ENCODE measurements at places on chromosomes 13 and 19.

- no peak for DNase-seq
Measured at GRCh38 chr19:14563989-14564651, 7.7 kb downstream of the NDUFB7 start.

GRCh38 chr19:47582320-47582909, 9.5 kb upstream of the ZNF541 start:
- DNase-seq: no peak

DNA sequence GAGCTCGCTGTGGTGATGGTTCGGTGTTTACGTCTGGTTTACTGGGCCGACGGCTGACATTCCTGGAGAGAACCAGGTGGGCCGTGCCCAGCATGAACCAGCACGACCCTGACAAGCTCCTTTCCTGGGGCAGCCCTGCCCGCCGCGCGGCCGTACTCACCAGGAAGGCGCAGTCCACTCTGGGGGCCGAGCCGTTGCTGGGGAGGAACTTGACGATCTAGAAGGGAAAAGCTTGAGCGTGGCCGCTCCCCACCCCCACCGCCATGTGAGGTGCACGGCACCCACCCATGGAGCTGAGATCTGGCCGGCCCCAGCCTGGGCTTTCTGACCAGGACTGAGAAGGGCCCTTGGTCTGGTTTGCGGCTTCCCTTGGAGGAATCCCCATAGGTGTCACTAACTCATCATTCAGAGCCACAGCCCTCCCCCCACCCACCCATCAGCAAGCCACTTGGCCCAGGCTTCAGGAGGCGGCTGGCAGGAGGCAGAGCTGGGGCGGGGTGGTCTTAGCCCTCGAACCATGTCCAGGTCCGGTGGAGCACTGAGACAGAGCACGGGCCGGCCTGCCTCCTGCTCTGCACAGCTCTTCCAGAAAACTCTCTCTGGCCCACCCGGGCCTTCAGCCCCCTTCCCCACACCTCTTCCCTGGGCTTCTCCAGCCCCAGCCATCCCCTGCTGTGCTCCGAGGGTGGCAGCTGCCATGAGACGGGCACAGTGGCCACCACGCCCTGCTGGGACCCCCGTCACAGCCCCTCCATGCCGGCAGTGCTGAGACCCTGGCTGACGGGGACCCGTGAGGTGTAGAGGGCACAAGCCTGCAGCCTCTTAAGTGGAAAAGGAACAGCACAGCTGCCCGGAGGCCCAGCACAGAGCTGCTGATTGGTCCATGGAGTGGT, 6.2 kb downstream of the ATP4B start:
- no peak for DNase-seq

GRCh38 chr13:81577601-81578195, 1236.8 kb upstream of the SPRY2 start:
- no peak for DNase-seq

GRCh38 chr19:16324384-16325160, at the start of gene KLF2:
Gene KLF2 (plus strand): TSS chr19:16324826. CDS start chr19:16324924, 98 bp downstream.
- peak; percentile 80 for DNase-seq

DNA sequence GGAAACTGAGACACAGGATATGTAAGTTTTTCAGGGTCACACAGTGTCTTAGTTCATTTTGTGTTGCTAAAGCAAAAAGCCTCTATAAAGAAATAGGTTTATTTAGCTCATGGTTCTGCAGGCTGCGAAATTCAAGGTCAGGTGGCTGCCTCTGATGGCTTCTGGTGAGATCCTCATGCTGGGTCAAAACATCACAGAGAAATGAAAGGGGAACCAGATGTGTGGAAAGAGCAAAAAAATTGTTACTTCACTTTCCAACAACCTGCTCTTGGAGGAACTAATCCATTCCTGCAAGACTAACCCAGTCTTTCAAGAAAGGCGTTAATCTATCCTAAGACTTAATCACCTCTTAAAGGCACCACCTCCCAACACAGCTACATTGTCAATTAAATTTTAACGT, 64.2 kb upstream of the UBL3 start:
- no peak for DNase-seq

DNA sequence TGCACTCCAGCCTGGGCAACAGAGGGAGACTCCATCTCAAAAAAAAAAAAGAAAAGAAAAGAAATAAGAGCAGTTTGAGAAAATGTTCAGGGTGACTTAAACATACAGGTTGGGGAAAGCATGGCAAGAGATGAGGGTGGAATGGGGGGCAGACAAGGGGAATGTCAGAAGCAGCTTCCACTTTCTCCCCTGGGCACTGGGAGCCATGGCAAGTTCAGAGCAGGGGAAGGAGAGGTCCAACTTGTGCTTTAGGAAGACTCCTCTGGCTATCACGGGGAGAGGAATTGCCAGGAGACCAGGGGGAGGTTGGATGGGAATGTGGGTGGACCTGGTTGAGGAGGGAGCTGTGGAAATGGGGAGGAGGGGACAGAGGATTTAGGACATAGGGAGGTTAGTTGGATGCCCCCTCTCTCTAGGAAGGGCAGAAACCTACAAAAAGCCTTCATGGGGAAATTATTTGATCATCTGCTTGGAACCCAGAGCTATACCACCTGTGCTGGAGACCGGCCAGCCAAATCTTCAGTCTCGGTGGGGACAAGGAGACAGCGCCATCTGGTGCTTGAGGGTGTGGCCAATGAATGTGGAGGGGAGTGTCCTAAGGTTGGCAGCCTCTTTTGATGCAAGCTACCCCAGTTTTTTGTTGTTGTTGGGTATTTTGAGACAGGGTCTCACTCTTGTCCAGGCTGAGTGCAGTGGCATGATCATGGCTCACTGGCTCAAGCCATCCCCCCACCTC, 7.3 kb upstream of the STRN4 start:
- DNase-seq: no peak

Measured in fibroblast of the conjunctiva (primary cell).